ENCODE measurements at places on chromosomes 2 and 18.

GRCh38 chr2:43417300-43417699 lies 178.5 kb downstream of the THADA start:
- DNase-seq: no peak

GRCh38 chr2:173990970-173991819 lies 26.0 kb upstream of the SP3 start:
- peak; percentile 89 for DNase-seq

DNA sequence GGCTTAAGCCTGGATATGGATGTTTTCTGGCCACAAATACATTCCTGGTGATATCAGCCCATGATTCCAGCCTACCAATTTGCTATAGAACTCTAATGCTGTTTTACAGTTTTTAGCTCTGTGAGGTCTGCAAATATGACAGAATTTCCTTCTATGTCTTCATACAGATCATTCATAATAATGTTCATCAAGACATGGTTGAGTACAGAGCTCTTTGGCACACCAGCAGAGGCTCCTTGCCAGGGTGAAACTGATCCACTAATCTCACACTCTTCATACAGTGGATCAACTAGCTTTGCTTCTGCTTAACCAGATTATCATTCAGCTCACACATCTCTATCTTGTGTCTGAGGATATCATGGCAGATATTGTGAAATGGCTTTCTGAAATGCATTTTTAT lies 672.1 kb downstream of the STK39 start:
- DNase-seq: no peak

DNA sequence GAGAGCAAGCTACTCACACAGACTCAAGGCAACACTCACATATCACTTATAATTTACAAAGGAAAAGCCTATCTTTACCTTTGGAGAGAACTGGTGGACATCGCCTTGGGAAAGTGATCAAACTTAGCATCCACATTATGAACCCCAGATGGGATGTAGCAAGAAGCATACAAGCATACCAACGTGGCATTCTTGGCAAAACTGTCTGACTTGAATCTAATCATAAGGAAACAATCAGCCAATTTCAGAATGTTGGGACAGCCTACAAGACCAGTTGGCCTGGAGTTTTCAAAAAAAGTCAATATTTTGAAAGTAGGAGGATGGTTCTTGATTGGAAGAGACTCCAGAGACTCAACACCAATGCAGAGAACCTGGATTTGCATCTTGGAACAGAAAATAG lies 79.1 kb upstream of the PMAIP1 start:
- peak; percentile 31 for DNase-seq
